Eye (tissue), 1 donor: ENCODE measurements at places on chromosomes 12 and 14.
A peak's percentile ranks its signal among the peaks of the same experiment; 100 is the strongest.

DNA sequence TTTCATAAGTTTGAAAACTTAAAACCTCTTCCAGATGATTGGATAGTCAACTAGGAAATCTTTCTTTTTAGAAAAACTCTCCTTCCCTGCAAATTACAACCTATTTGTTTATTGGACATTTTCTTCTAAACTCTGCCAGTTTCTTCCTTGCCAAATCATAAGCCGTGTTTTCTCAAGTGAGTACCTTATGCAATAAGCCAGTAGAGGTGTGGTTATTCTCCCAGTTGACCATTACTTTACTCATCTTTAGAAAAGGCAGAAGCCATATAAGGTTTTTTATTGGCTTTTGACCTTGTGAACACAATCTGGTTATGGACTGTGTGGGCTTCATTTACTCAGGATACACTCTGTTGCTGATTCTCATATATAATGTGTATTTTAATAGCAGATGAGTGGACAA, 14.6 kb downstream of the ACTR6 start:
- no peak for DNase-seq

- no peak for DNase-seq
Observed at GRCh38 chr14:96274122-96274521, 18.1 kb downstream of the BDKRB1 start.

GRCh38 chr14:96888158-96888557, 91.0 kb downstream of the VRK1 start:
- DNase-seq = no peak

DNA sequence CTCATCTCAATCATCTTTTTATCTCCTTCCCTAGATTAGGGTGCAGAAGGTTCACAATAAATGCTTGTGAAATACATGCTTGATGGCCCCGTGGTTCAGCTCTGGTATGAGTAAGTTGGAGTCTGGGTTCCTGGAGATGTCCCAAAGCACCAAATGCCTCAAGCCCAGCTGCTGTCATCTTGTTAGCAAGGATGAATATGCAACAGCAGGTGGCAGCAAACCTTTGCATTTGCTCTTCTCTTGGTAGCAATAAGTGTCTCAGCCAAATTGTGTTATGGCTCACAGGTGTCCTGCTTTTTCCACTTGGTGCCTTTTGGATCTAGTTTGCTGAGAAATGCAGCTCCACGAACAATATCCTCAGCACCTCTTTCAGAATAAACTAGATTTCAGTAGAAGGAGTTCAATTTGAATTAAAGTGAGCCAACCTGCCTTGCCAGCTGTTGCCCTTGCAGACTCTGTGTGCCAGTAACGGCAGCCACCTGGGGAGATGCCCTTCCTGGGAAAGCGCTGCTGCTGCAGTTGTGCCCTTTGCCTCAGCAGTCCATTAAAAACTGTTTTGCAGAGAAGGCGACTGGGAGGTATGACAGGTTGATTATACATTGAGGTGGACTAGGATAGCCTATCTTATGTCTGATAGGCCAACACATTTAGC, 417.3 kb downstream of the SNAPC1 start:
- DNase-seq = peak; percentile 92

DNA sequence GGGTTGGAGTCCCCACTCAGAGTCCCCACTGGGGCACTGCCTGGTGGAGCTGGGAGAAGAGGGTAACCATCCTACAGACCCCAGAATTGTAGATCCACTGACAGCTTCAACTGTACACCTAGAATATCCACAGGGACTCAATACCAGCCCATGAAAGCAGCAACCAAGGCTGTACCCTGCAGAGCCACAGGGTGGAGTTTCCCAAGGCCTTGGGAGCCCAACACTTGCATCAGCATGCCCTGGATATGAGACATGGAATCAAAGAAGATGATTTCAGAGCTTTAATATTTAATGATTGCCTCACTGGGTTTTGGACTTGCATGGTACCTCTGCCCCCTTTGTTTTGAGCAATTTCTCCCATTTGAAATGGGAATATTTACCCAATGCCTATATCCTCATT, 80.4 kb downstream of the RASSF9 start:
- no peak for DNase-seq

DNA sequence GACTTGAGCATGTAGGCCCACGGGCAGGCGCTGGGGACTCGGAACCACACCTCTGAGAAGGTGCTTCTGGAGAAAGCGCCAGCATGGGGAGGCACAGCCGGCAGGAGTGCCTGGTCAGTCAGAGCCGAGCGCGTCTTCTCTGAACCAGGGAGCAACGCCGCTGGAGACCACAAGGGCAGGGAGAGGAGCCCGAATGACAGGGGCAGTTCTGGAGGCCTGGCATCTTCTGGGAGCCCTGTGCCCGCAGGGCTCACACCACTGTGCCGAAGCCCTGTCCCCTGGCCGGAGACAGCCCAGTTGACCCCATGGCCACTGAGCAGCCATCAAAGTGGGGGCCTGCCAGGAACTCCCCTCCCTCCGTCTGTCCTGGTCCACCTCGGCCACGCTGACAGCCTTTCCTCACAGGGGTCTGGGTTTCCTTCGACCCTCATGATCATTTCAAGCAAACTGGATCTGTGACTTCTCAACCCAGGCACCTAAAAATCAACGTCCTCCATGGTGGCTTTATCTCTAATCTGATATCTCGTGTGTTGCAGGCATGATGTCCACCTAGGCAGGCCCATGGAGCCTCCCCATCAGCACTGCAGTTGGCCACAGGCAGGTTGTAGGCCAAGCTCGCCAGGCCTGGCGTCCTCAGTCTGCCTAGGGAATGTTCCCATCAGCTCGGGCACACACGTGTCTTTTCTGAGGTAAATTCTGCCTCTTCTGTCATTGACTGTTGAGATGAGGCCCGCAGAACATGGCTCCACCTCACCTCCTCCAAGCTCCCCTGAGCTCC, 299.3 kb upstream of the RTL1 start:
- DNase-seq = no peak

- DNase-seq = no peak
Observed at GRCh38 chr12:46179693-46180452, 89.0 kb downstream of the SLC38A1 start.

DNA sequence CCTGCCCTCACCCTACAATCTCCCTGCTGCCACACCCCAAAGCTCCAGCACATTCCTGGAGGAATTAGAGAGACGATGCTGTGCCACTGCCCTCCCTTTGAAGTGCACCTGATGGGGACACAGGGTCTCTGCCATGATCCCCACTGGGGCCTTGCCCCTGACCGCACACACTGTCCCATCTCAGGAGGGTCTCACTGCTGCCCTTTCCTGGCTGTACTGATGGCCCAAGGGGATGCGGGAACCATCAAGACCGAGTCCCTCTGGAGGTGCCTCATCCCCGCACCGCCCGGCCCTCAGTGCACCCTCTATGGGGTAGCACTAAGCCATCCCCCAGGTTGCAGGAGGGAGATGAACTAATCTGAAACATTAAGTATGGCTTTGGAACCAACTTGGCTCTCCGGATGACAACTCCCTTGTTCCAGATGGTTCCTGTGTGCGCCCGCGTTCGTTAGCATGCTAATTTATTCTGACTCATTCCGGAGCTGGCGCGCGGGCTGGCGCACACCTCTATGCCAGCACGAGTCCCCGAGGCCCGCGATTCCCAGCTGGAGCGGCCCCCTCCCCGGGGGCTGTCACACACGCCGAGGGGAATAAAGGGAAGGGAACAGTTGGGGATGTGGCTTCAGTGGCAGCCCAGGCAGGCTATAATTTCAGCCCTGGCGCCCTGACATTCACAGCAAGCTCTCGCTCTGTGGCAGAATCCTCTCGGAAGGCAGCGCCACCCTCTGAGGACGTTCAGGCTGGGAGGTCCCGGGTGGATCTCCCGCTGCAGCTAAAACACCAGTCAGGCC, 34.2 kb upstream of the C14orf180 start:
- peak; percentile 32 for DNase-seq

GRCh38 chr12:132374612-132375445, 45.4 kb upstream of the GALNT9 start:
- DNase-seq = no peak

DNA sequence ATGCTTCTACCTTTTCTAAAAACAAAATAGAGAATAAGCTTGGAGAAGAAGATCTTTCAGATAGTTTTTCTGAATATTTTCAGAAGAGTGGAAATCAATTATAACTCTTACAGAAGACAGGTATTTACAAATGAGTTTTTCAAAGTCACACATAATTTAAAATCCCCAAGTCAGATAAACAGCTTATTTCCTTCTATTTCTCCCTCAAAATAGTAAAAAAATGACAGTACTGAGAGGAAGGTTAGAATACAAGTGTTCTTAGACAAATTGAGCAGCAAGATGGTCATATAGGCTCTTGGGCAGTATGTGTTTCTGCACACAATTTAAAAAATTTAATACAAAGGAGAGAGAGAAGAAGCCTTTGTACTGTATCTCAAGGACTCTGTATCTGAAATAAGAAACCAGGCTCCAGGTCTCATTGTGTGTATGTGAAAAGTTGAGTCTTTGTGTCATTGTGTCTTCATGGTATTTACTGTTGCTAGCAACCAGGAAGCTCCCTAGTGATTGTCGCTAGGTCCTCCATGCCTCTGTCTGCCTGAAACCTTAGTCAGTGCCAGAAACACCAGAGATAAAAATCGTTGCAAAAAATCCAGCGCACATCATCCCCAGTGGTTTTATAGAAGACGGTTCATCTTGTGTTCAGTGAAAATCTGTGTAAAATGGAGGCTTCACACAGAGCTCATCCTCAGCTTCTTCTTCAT, 12.9 kb upstream of the TUBA1A start:
- DNase-seq = peak; percentile 68

GRCh38 chr12:93663006-93663728, 14.0 kb upstream of the CRADD start:
- DNase-seq = no peak

- DNase-seq = no peak
Observed at GRCh38 chr14:31051511-31051910, 25.3 kb upstream of the STRN3 start.

- no peak for DNase-seq
Observed at GRCh38 chr14:105943973-105944602, 417.7 kb downstream of the TMEM121 start.

GRCh38 chr14:75499084-75499875, 23.0 kb upstream of the BATF start:
- DNase-seq = peak; percentile 41

GRCh38 chr14:95885278-95885677, 8.6 kb downstream of the TUNAR start:
- DNase-seq = no peak

- no peak for DNase-seq
Observed at GRCh38 chr14:96184737-96185136, 19.9 kb upstream of the BDKRB2 start.

DNA sequence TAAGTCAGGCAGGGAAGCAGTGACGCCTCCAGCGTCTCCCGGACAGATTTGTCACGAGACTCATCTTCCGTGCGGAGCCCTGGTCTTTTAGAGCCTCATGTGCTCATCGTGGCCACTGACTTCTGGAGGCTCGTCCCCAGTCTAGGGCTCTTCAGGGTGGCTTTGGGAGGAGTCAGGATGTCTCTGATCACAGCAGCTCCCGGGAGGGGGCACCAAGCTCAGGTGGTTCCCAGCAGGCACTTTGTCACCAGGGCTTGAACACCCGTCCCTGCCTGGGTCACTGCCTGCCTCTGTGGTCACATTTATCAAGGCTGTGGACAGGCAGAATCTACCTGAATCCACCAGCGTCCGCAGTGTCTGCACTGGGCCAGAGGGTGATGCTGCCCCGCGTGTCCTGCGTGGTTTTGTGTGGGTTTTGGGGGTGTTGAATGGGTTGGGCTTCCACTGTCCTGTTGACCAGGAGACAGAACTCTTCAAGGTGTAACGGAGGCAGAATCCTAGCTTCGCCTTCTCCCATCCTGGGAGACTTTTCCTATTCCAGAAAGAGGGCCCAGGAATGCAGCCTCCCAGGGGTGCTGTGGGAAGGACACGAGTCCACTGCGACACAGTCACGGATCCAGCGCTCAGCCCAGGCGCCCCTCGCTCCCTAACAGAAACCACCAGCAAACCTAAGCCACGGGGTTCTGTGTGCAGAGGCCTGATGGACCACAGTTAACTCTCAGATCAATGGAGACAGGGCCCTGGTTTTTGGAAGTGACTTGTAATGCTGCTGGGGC, 132.3 kb downstream of the ADGRD1 start:
- no peak for DNase-seq
